ENCODE measurements at places on chromosomes 7 and 10.

DNA sequence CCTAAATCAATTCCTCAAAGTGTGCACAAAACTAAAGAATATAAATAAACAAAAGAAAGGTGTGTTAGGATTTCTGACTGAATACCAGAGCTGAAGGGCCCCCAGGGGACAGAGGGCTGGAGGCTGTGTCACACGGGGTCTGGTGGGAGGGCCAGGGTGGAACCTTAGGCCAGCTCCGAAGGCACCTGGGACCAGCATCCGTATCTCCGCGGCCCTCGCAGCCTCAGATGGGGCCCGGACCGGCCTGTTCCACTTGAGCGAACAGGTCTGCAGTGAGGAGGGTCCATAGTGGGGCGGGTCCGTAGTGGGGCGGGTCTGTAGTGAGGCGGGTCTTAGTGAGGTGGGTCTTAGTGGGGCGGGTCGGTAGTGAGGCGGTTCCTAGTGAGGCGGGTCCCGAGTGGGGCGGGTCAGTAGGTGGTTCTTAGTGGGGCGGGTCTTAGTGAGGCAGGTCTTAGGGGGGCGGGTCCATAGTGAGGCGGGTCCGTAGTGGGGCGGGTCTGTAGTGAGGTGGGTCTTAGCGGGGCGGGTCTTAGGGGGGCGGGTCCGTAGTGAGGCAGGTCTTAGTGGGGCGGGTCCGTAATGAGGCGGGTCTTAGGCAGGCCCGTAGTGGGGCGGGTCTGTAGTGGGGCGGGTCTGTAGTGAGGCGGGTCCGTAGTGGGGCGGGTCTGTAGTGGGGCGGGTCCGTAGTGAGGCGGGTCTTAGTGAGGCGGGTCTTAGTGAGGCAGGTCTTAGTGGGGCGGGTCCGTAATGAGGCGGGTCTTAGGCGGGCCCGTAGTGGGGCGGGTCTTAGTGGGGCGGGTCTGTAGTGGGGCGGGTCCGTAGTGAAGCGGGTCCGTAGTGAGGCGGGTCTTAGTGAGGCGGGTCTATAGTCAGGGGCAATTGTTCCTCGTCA is 15.1 kb downstream of the GPR146 start:
- no peak for DNase-seq
- no peaks in the 10 kb centered on the region for H3K27me3 ChIP-seq
- H3K36me3 ChIP-seq: no peaks in the 10 kb centered on the region
- peaks cover 12% of the 10 kb centered on the region for H3K4me1 ChIP-seq
- H3K27ac ChIP-seq: no peak overlapping the region

DNA sequence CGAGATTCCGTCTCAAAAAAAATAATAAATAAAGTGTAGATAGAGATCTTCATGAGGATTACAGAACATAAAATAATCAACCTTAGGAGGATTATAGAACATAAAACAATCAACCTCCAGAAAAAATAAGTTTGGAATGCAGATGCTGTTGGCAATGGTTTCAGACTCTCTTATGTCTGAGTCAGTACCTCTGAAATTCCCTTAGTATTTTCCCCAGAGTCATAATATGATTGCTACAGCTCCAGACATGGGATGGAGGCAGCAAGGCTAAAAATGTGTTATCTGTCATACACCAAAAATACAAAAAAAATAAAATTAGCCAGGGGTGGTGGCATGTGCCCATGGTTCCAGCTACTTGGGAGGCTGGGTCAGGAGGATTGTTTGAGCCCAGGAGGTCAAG is 22.2 kb downstream of the CADPS2 start:
- no peak overlapping the region for H3K4me3 ChIP-seq
- H3K36me3 ChIP-seq: no peaks in the 10 kb centered on the region
- no peak for DNase-seq
- no peak overlapping the region for H3K27ac ChIP-seq
- no peaks in the 10 kb centered on the region for H3K4me1 ChIP-seq

- no peak overlapping the region for H3K27ac ChIP-seq
- no peaks in the 10 kb centered on the region for H3K27me3 ChIP-seq
- H3K4me3 ChIP-seq: no peak overlapping the region
- no peaks in the 10 kb centered on the region for H3K4me1 ChIP-seq
- no peaks in the 10 kb centered on the region for H3K36me3 ChIP-seq
Measured at GRCh38 chr7:27314111-27314510, 71.5 kb downstream of the EVX1 start.

DNA sequence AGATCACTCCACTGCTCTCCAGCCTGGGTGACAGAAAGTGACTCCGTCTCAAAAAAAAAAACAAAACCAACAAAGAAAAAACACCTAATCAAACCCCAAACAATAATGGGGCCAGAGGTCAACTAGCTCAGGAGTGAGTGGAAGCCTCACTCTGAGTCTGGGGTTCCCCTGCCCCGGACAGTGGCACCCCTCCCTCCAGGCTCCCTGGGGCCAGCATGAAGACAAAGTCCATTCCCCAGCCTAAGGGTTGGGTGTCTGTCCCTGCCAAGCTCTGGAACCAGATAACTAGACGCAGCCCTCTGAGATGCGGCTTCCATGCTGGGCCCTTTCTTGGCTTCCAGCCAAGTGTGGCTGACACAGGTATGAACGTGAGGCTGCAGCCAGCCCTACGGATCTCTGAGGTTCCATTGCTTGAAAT is 1.7 kb upstream of the FUOM start:
- no peak for DNase-seq
- H3K27ac ChIP-seq: no peak overlapping the region
- no peaks in the 10 kb centered on the region for H3K27me3 ChIP-seq
- no peak overlapping the region for H3K4me3 ChIP-seq
- no peaks in the 10 kb centered on the region for H3K36me3 ChIP-seq

GRCh38 chr7:40611095-40611871 is 476.5 kb downstream of the SUGCT start:
- H3K27ac ChIP-seq: no peak overlapping the region
- no peaks in the 10 kb centered on the region for H3K27me3 ChIP-seq
- no peak for DNase-seq
- no peaks in the 10 kb centered on the region for H3K4me1 ChIP-seq
- no peak overlapping the region for H3K4me3 ChIP-seq

DNA sequence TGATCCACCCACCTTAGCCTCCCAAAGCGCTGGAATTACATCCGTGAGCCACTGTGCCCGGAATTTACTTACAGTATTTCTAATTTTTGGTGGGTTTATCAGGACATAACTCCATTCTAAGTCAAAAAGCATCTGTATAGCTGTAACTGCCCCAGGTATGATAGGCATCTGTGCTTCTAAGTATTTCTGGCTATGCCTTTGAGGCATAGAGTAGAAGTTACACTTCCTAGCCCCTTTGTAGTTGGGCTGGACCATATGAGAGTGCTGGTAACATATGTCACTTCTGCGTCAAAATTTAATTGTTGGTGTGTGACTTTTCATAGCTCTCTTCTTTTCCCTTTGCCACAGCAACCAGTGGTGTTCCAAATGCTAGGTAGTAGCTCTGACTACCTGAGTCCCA is 153.3 kb downstream of the RTKN2 start:
- H3K27me3 ChIP-seq: no peaks in the 10 kb centered on the region
- no peak overlapping the region for H3K4me3 ChIP-seq
- no peak for DNase-seq
- no peaks in the 10 kb centered on the region for H3K36me3 ChIP-seq

DNA sequence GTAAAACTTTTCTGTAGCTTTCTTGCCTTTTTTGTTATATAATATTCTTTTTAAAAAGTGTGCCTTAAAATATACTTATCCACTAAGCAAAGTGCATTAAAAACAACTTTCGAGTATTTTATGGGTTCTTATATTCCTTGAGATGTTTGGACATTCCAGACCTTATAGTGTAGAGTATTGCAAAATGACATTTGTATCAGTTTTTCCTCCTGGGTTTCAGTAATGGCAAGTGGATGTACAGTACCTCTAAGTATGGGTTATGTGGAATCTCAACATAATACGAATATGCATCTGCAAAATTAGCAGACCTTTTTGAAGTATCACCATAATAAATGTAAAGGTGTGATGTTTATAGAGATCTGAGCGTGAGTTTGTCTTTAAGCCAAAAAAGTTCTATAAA is 2.7 kb downstream of the CDK13 start:
- H3K4me1 ChIP-seq: peaks cover 8% of the 10 kb centered on the region
- H3K4me3 ChIP-seq: peak overlapping the region; percentile 92
- no peaks in the 10 kb centered on the region for H3K27me3 ChIP-seq
- DNase-seq: no peak

- no peaks in the 10 kb centered on the region for H3K36me3 ChIP-seq
- no peak for DNase-seq
- no peaks in the 10 kb centered on the region for H3K27me3 ChIP-seq
- no peak overlapping the region for H3K27ac ChIP-seq
- H3K4me1 ChIP-seq: no peaks in the 10 kb centered on the region
Measured at GRCh38 chr7:48637382-48637781, 287.0 kb upstream of the CDC14C start.

GRCh38 chr7:37510043-37510634 is 61.5 kb upstream of the ELMO1 start:
- peaks cover 7% of the 10 kb centered on the region for H3K4me1 ChIP-seq
- no peak for DNase-seq
- no peak overlapping the region for H3K4me3 ChIP-seq
- H3K27me3 ChIP-seq: no peaks in the 10 kb centered on the region
- no peak overlapping the region for H3K27ac ChIP-seq

DNA sequence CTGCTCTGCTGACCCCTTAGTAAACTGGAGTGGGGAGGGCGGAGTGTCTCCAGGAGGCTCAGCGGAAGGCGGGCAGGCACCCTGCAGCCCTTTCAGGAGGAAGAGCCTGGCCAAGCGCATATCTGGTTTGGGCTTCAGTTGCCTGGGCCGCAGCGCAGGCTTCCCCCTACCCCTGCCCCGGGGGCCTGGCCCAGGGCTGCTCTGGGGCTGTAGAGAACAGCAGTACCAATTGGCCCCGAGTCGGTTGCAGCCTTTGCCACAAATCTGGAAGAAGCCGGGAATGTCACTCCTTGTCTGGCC is 28.1 kb upstream of the JAKMIP3 start:
- H3K27ac ChIP-seq: no peak overlapping the region
- DNase-seq: no peak
- H3K4me3 ChIP-seq: no peak overlapping the region
- no peaks in the 10 kb centered on the region for H3K27me3 ChIP-seq

DNA sequence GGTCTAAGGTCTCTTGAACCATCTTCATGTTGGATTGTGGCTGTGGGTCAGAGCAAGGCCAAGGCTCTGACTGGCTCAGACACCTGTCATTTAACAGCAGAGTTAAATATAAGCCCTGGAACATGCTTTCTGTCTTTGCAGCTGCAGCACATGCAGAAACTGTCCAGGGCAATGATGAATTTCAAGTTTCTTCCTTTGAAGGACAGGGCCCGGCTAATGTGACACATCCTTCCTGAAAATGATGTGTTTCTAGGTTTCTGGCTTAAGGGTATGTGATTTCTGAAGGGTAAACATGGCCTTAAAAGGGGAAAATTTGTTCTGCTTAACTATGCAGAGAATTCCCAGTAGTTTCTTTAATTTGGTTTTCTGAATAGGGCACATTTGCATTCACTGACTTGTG is 34.0 kb upstream of the SLC35B4 start:
- no peak overlapping the region for H3K27ac ChIP-seq
- H3K36me3 ChIP-seq: no peaks in the 10 kb centered on the region
- no peaks in the 10 kb centered on the region for H3K4me1 ChIP-seq
- H3K4me3 ChIP-seq: no peak overlapping the region
- H3K27me3 ChIP-seq: no peaks in the 10 kb centered on the region

GRCh38 chr7:50684011-50684712 is 98.5 kb downstream of the GRB10 start:
- no peaks in the 10 kb centered on the region for H3K27me3 ChIP-seq
- no peak overlapping the region for H3K4me3 ChIP-seq
- H3K27ac ChIP-seq: no peak overlapping the region
- H3K4me1 ChIP-seq: peaks cover 3% of the 10 kb centered on the region
- no peaks in the 10 kb centered on the region for H3K36me3 ChIP-seq

- H3K4me1 ChIP-seq: no peaks in the 10 kb centered on the region
- no peak overlapping the region for H3K27ac ChIP-seq
- H3K36me3 ChIP-seq: no peaks in the 10 kb centered on the region
- no peaks in the 10 kb centered on the region for H3K27me3 ChIP-seq
- no peak overlapping the region for H3K4me3 ChIP-seq
Measured at GRCh38 chr10:55220975-55221374, 419.9 kb upstream of the PCDH15 start.

DNA sequence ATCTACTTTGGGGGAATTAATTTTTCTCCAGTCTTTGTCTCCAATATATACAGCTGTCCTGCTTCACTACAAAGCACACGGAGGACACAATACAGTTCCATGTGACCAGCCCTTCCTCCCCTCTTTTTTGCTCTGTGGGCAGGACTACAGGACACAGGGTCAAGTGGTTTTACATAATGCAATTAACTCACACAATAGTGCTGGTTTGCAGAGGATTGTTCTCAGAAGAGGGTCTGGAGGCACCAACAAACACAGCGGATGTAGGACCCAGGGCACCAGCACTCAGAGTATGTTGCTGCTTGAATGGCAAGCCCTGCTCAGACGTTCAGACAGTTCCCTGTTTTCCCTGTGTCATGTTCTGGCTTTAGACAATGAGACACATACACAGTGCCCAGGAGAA is 52.0 kb upstream of the NPTX2 start:
- no peaks in the 10 kb centered on the region for H3K36me3 ChIP-seq
- H3K4me1 ChIP-seq: no peaks in the 10 kb centered on the region
- no peak overlapping the region for H3K4me3 ChIP-seq
- no peak overlapping the region for H3K27ac ChIP-seq
- no peak for DNase-seq

DNA sequence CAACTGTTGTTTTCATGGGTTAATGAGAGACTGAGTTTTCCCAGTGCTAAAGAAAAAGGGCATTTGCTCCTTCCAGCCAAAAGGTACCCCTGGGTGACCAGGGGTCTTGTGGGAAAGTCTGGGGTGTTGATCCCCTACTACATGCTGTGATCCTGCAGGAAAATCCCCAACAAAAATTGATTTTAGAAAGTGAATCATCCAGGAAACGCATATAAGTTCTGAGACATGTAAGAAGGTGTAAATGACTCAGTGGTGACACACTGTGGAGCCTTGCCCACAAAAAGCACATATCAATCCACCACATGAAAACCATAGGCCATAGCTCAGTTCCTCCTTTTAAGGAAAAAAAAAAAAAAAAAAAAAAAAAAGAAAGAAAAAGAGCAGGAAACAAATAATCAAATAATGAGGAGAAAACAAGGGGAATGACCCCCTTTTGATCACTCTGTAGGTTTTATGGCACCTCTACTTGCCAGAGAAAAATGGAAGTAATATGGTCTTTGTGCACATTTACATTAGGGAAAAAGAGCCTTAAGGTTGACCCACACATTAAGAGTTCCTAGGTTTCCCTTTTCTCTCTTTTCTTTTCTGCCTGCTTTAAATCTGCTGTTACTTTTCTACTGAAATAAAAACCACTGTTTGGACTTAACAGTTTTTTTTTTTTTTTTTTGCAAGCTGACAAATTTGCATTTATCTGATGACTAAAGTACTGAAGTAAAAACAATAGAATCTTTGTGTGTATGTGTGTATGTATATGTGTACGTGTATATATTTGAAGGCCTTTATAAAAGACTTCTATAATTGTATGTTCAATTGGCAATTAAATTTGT is 386.0 kb downstream of the KIF20B start:
- H3K4me1 ChIP-seq: no peaks in the 10 kb centered on the region
- no peak overlapping the region for H3K27ac ChIP-seq
- no peaks in the 10 kb centered on the region for H3K36me3 ChIP-seq
- no peaks in the 10 kb centered on the region for H3K27me3 ChIP-seq
- no peak for DNase-seq
- no peak overlapping the region for H3K4me3 ChIP-seq

- no peaks in the 10 kb centered on the region for H3K36me3 ChIP-seq
- no peak overlapping the region for H3K4me3 ChIP-seq
- H3K27ac ChIP-seq: no peak overlapping the region
- no peak for DNase-seq
- H3K4me1 ChIP-seq: no peaks in the 10 kb centered on the region
Measured at GRCh38 chr7:69939317-69939716, 341.0 kb downstream of the AUTS2 start.

- no peak for DNase-seq
- H3K27me3 ChIP-seq: no peaks in the 10 kb centered on the region
- no peaks in the 10 kb centered on the region for H3K36me3 ChIP-seq
Measured at GRCh38 chr10:3552281-3552680, 232.7 kb downstream of the KLF6 start.
